ENCODE measurements at places on chromosomes 2 and 18. TPM values are rescaled to one million over a fixed set of nuclear protein-coding genes. Genes with fewer than 3 reads are reported as not detected.

Gene SNORC
- 9.8 TPM for total RNA-seq

Gene ASB18
- not detected for total RNA-seq

Gene MC4R
- total RNA-seq: not detected

Gene SERPINB5
- total RNA-seq: 0.08 TPM

Gene KIDINS220
- total RNA-seq: 18.6 TPM

Gene CFAP53
- total RNA-seq: 0.41 TPM

Gene PROM2
- total RNA-seq: 0.06 TPM

Gene SERPINB4
- total RNA-seq: 0.14 TPM

Gene HMSD
- not detected for total RNA-seq

Gene COL4A3
- total RNA-seq: 0.56 TPM

Gene GPC1
- total RNA-seq: 240 TPM

Gene SLC9A4
- total RNA-seq: not detected
